ENCODE measurements at places on chromosomes 1 and 21.
A peak's percentile ranks its signal among the peaks of the same experiment; 100 is the strongest.

- DNase-seq: no peak
Measured at GRCh38 chr1:165580931-165581871, 37.4 kb downstream of the LRRC52 start.

- DNase-seq: no peak
Measured at GRCh38 chr21:18147678-18148077, 97.0 kb upstream of the CHODL start.

DNA sequence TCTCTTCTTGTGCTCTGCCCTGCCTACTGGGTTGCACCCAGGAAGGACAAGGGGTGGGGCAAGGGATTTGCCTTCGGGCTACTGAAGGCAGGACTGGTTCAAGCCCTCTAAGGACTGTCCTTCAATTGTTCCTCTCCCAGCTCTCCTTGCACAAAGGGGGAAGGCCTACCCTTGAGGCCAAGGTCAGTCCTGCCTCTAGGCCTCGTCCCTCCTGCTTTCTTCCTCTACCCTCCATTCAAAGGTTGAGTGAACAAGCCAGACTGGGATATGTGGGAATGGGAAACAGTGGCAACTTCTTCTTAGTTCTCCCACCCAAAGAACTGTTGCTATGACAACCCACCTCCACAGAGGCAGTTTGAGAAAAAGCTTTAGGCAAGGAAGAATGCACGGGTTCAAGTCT is 2.7 kb downstream of the LURAP1 start:
- DNase-seq: no peak

DNA sequence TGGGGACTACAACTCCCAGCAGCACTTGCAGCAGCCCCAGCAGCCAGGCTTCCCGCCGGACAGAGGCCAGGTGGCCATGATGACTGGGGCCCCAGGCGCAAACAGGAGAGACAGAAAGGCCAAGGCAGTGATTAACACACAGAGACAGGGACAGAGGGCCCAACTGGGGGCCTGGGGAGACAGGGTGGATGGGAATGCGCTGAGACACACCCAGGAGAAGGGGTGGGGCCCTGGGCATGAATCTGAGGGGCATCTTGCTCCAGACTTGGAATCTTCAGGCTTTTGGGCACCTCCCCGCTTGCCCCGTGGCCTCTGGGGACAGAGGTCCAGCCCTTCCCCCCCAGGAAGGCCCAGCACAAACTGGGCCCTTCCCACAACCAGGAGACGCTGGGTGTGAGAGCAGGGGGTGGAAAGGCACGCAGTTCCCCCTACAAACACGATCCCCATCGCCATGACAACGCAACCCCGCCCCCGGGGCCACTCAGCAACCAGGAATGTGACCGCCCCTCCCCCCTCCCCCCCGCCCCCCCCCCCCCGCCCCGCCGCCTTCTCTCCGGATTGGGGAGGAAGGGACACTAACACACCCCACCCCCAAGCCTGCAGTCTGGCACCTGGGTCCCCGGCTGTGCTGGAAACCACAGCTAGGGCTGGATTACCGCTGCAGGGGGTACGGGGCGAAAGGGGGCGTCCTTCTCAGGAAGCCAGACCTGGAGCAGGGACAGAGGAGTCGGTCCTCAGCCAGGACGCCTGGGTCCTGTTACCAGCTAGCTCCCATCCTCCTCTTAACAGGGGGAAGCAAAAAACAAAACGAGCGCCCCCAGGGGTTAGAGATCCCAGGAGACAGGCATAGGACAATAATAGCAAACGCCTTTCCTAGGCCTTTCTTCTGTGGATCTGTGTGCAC is 4.5 kb downstream of the HDGF start:
- peak; percentile 93 for DNase-seq

- no peak for DNase-seq
Measured at GRCh38 chr1:91053630-91054029, 31.8 kb upstream of the ZNF644 start.

DNA sequence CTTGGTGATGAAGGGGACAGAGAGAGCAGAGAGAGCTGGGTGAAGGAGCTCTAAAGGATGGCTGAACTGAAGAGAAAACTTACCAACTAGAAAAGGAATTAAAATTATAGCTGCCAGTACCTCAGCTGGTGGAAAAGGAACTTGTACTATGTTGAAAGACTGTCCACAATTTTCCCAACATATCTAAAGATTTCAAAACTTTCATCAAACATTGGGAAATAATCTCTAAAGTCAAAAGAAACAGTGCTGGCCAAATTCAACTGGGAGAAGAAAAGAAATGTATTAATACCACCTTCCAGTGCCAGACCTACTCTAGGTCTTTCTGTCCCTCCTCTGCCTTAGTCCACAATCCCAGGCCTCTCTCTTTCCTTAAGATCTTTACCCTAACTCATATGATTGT is 6.1 kb downstream of the SMG5 start:
- no peak for DNase-seq

- DNase-seq: no peak
Measured at GRCh38 chr1:13812456-13813397, 112.7 kb downstream of the PRDM2 start.

- DNase-seq: no peak
Measured at GRCh38 chr1:3169665-3170356, 100.8 kb downstream of the PRDM16 start.

DNA sequence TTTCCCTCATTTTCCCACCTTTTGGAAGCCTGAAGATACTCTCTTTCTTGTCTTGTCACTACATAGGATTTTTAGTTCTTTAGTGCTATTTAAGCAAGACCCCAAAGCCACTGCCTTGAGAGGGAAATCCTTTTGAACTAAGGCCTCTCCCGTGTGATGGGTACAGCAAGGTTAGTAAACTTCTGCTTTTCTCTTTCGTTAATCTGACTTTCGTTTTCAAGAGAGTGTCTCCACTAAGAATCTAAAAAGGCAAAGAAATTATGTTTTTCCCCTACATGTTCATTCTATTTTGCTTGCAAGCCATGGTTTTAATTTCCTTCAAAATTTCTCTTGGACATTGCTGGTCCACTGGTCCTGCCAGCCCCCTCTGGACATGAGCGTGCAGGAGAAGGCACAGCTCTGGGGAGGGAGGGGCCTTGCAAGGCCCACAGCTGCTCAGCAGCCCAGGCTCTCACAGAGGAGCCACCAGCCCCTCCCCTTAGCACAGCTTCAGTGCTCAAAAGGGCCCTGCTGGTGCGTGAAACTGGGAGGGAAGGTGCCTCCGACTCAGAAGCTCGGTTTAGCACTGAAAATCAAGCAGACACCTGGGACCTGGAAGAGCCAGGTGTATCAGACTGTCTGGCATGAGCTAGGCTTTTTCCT is 210.9 kb upstream of the GALNT2 start:
- no peak for DNase-seq

DNA sequence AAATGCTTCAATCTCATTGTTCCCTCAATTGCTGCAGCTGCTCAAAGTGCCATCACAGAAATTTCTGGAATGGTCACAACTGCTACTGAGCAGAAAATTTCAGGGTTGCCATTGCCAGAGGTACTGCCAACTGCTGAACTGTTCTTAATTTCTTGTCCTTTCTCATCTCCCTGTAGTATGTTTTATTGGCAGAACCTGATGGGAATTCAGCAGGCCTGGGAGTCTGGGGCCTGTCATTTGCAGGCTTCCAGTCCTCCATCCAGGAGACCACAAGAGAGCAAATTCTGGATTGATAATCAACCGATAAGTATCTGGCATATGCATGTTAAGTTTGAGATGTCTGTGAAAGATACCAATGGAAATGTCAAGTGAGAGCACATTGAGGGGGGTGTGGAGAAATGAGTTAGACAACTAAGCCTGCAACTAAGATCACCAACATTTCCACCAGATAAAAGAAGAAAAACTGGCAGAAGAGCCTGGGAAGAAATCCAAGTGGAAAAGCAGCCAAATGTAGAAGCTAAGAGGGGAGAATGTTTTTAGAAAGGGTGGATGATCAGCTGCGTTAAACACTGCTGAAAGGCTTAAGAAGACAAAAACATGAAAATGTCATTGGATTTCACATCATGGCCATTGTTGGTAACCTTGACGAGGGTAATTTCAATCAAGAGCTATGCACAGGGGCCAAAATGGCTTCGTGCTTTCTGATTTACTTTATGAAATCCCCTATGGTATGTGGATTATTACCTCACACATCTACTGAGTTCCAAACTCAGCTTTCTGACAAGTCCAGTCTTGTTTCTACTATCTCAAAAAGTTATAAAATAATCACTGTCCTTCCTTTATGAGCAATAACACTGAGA is 648.1 kb downstream of the PLPP3 start:
- DNase-seq: peak; percentile 85

GRCh38 chr21:19120591-19120990 is 717.0 kb upstream of the TMPRSS15 start:
- DNase-seq: no peak

DNA sequence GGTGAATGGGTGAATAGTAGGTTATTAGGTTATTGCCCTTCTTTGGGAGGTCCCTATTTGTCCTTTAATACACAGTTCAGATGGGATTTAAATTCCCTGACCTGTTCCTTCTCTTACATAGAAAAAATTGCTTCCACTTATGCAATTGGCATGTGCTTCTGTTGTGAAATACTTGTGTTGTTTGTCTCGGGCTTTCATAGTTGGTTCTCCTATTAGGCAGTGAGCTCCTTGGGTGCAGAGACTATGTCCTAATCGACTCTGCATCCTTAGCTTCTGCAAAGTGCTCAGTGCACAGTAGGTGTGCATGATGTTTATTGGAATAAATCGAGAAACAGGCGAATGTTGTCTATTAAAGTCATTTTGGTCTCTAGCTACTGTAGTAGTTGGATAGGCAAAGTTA is 1.3 kb upstream of the PDE4B start:
- no peak for DNase-seq

DNA sequence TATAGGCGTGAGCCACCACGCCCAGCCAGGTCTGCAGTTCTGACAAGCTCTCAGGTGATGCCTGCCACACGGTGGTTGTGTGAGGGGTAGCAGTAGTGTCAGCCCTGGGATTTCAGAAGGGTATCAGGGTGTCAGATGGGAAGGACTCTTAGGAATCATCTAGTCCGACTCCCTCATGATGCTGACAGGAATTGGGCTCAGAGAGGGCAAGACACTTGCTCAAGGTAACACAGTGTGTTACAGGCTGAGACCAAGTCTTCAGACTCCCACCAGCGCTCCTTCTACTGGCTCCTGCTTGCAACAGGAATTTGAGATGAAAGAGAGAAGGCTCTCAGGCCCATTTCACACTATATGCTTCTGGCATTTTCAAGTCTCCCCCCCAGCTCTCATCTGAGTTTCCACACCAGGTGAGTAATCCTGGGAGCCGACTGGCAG is 6.9 kb downstream of the HTR1D start:
- DNase-seq: no peak

DNA sequence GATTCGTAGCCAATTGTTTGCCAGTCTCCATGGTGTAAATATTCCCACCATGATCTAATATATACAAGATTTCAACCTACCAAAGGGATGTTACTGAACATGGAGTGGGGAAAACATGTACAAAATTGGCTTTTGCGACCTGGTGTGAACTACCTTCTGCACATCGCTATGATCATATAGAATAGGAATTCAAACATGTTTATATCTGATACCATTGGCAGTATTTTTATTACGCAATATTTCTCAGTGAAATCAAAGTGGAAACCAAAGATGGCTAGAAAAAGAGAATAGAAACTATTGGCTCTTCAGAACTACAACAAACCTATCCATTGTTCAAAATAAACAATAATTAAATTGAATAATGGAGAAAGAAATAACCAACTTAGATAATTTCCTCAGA is 285.1 kb downstream of the TPR start:
- no peak for DNase-seq

GRCh38 chr1:110523011-110523410 is 4.0 kb upstream of the KCNA10 start:
- DNase-seq: no peak

DNA sequence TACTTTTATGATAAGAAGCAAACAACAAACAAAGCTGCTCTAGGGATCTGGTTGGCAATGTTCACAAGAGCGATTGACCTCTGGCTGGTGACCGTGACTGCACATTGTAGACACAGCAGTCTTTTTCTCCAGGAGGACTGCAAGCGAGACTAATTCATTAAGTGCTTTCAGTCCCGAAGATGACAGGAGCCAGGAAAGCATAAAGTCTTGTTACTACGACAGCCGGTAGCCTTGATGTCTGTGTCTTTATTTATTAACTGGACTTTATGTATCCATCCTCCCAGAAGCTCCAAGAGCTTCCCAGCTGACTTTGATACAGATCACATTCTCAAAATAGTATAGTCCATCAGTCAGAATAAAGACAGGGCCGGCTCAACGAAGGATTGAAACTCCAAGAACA is 18.2 kb downstream of the FAM163A start:
- no peak for DNase-seq

DNA sequence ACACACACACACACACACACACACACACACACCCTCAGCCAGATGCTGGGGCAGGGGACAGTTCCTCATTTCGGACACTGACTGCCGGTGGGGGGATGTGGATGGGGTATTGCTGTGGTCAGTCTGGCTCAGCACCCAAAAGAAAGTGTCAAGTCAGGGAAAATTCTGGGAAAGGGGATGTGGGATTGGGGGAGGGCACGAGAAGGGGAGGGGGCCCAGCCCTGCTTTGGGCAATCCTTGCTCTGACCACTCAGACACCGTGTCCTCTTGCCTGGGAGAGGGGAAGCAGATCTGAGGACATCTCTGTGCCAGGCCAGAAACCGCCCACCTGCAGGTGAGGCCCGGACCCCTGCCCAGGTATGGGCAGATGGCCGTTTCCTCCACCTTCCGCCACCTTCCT is at the start of gene C1QC:
Gene C1QC, plus strand, starts transcription at position 253 of the 400 bp plus-strand sequence. CDS start 391 bp downstream, outside the sequence.
- peak; percentile 16 for DNase-seq

- no peak for DNase-seq
Measured at GRCh38 chr1:94501935-94502334, 39.6 kb downstream of the F3 start.

DNA sequence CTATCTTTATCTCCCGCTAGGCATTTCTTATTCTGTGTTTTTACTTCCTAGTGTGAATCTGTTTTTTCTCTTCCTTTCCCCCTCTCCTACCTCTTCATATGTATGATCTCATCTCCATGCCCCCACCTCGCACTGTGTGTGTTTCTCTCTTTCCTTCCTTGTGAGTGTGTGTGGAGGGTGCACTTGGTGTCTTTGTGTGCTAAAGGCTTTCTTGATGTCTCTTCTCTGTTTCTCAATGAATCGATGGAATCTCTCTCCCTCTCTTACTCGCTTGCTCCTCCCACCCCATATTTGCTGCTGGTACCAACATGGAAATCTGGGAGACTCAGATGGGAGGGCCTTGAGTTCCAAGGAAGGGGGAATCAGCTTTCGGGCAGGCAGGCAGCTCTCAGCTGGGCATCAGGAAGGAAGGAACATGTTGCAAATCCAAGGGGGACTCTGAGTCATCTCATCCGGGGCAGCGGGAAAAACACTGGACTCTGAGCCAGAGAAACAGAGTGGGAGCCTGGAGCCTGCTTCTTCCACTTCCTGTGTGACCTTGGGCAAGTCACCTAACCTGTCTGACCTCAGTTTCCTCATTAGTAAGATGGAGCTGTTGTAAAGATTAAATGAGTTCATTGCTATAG is 147.5 kb downstream of the PTPRU start:
- DNase-seq: no peak

- DNase-seq: no peak
Measured at GRCh38 chr1:232923739-232924386, 26.5 kb upstream of the NTPCR start.

DNA sequence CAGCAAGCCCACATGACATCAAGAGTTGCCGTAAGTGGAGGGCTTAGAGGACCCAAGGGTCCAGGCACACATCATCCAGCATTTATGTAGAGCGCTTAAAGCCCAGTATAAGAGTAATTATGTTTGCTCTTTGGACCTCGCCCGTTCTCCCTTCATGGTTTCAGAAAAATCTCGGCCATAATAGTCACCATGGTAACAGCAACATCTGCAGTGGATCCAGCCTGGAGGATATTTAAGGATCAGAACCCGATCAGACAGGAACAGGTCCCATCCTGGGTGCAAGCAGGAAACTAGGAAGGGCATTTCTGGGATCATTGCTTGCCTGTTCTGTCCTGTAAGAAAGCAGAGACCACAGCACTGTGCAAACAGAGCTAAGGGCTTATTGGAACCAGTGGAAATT is 89.9 kb upstream of the KAZN start:
- DNase-seq: no peak
